T-helper 1 cell (primary cell): ENCODE measurements at places on chromosomes 4 and X.

DNA sequence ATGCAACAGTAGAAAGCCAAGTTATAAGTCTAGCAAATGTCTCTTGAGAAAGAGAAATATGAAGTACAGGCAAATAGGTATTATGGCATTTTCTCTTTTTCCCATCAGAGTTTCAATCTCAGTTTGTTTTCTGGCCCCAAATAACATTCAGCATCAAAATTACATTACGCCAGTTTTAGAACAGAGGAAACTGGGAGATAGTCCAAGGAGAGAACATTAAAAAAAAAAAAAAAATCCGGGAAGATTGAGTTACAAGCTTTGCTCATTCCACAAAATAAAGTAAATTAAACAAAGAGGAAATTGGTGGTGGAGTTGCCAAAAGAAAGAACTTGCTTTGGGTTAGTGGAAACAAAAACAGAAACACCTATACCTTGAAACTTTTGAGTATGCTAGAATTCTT lies 50.4 kb upstream of the IL13RA2 start:
- DNase-seq, result no peak

DNA sequence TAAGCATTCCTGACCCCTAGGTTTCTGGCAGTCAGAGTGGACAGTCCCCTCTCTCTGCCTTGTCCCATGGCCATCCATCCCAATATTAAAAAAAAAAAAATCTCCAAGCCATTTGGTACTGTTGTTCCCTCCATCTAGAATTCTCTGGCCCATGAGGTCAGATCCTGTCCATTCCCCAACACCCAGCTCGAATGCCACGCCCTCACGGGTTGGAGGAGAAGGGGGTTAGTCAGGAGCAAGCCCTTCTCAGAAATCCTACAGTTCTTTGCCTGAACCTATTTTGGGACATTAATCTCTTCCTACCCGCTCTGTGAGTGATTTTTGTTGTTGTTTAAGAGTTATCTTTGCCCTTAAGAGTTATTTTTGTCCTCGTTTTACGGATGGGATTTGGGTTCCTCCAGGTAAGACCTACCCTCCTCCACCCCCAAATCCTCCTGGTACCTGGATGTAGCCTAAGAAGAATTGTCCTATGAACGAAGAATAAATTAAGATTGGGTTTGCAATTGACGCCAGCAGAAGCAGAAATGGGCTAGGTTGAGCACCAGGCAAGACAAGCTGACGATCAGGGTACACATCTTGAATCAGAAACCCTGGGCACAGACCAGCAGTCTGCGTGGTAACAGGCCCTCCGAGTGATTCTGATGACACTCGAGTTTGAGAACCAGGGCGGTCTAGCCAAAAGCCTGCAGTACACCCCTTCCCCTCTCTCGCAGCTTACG lies 977 bp downstream of the RNF175 start:
- DNase-seq, result no peak

DNA sequence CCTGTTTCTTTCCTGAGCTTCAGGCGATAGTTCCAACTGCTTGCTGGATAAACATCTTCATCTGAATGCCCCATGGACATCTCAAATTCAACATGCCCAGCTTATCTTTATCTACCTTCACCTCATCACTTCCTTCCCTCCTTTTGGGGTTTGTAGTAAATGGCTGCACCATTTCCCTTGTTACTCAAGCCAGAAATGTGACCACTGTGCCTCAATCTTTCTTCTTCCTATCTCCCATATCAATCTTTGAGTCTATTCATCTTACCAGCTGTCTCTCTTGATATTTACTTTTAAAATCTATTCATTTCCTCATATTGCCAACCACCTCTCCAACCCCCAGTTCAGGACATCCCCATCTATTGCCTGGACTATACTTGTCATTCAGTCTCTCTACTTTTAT lies 155.4 kb downstream of the PPA2 start:
- DNase-seq, result no peak

GRCh38 chr4:1096841-1097240 lies 16.5 kb downstream of the RNF212 start:
- no peak for DNase-seq

GRCh38 chrX:112011376-112011775 lies 71.2 kb downstream of the TRPC5 start:
- no peak for DNase-seq

DNA sequence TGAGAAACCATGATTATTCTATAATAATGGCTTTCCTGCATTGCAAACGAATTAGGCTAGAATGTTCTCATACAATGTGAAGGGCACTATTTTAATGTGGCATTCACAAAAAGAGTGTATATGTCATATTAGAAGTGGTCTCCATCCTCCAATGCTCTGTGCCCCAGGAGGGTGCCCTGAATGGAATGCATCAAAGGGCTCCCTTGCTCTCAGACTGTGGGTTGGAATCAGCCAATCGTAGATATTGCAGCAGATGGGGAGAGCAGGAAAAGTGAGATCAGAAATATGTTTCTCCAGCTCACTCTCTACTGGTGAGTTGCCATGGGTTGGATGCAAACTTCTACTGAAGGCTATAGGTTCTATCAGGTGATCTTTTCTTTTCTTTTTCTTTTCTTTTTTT lies 11.9 kb upstream of the NSUN7 start:
- DNase-seq, result no peak

DNA sequence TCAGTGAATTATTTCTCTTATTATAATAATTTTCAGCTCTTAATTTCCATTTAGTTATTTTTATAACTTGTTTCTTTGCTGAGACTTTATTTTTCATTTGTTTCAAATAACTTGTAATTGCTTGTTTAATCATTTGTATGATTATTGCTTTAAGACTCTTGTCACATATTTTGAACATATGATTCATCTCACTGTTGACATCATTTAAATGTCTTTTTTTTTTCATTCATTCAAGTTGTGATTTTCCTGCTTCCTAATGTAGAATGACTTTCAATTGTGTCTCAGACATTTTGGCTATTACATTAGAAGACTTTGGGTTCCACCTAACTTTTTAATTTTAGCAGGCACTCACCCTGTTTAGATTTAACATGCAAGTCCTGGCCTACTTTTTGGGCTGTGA lies 234.8 kb upstream of the DIPK2B start:
- DNase-seq, result no peak

- no peak for DNase-seq
These were observed 160.0 kb upstream of the PDE5A start for GRCh38 chr4:119788349-119789266.

- DNase-seq, result no peak
These were observed 144.9 kb downstream of the FHIP1A start for GRCh38 chr4:151553874-151554273.

- no peak for DNase-seq
These were observed 52.3 kb upstream of the NKX1-1 start for GRCh38 chr4:1458581-1458980.
